ENCODE measurements at places on chromosomes 4 and X. TPM values are rescaled to one million over a fixed set of nuclear protein-coding genes. Genes with fewer than 3 reads are reported as not detected.

CSN1S1 gene
- total RNA-seq: not detected

GRCh38 chr4:139266583-139267257, 13.3 kb downstream of the MGARP start:
- H3K27ac ChIP-seq: no peak overlapping the region
- no peaks in the 10 kb centered on the region for H3K36me3 ChIP-seq
- H3K4me1 ChIP-seq: peaks cover 14% of the 10 kb centered on the region
- no peak overlapping the region for H3K4me3 ChIP-seq

VSIG4 gene
- not detected for total RNA-seq

DNA sequence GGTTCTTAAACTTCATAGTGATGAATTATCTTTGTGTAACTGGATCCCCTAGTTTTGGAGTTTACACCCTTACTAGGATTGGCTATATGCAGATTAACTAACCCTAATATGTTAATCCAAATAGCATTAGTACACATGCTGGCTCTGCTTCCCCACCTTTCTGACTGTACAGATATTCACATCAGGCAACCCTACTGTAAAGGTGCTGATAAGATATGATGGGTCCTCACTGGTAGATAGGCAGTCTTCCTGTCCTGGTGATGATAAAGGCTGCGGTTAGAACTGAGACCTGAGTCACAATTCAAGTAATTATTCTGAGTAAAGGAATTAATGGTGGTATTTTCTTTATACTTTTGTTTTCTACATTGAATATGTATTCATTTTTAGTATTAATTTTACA, 118.6 kb downstream of the COL4A5 start:
- H3K27me3 ChIP-seq: no peaks in the 10 kb centered on the region
- no peak for DNase-seq
- H3K4me3 ChIP-seq: no peak overlapping the region
- peaks cover 16% of the 10 kb centered on the region for H3K36me3 ChIP-seq
- no peak overlapping the region for H3K27ac ChIP-seq

- H3K27me3 ChIP-seq: no peaks in the 10 kb centered on the region
- H3K36me3 ChIP-seq: no peaks in the 10 kb centered on the region
- no peaks in the 10 kb centered on the region for H3K4me1 ChIP-seq
- DNase-seq: no peak
Observed at GRCh38 chr4:108035691-108036090, 46.0 kb downstream of the HADH start.

GRCh38 chrX:150163221-150163930, 199.7 kb upstream of the MAMLD1 start:
- H3K27me3 ChIP-seq: no peaks in the 10 kb centered on the region
- H3K4me3 ChIP-seq: no peak overlapping the region
- DNase-seq: no peak
- no peak overlapping the region for H3K27ac ChIP-seq

CTAG1A gene
- total RNA-seq: not detected

ANAPC10 gene
- total RNA-seq: 26.0 TPM

- H3K27me3 ChIP-seq: no peaks in the 10 kb centered on the region
- H3K4me1 ChIP-seq: no peaks in the 10 kb centered on the region
- H3K4me3 ChIP-seq: no peak overlapping the region
- no peak overlapping the region for H3K27ac ChIP-seq
- no peaks in the 10 kb centered on the region for H3K36me3 ChIP-seq
Observed at GRCh38 chr4:175791221-175791620, 20.8 kb downstream of the GPM6A start.

AFM gene
- not detected for total RNA-seq

NEIL3 gene
- 10.2 TPM for total RNA-seq

YIPF7 gene
- total RNA-seq: not detected

SMIM43 gene
- not detected for total RNA-seq

FHL1 gene
- total RNA-seq: 42.4 TPM

HSPA4L gene
- 9.2 TPM for total RNA-seq

DNA sequence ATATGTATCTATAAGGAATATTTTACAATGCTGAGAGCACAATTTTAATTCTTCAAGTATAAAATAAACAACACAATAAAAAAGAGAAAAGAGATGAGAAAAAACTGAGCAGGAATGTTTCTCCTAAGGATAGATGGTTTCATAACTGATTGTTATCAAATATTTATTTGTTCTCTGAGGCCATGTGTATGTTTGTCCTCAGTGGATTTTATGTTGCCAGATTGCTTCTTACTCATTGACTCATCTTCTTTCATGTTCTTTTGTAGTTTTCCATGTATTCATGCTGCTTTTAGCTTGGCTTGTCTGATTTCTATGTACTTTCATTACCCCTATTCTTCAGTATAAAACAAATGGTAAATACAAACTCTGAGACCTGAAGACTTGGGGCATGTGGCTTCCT, 41.2 kb downstream of the NPY5R start:
- H3K27me3 ChIP-seq: no peaks in the 10 kb centered on the region
- H3K4me3 ChIP-seq: peak overlapping the region; percentile 35
- peak overlapping the region; percentile 78 for H3K27ac ChIP-seq
- no peaks in the 10 kb centered on the region for H3K36me3 ChIP-seq
- peak; percentile 50 for DNase-seq

DNA sequence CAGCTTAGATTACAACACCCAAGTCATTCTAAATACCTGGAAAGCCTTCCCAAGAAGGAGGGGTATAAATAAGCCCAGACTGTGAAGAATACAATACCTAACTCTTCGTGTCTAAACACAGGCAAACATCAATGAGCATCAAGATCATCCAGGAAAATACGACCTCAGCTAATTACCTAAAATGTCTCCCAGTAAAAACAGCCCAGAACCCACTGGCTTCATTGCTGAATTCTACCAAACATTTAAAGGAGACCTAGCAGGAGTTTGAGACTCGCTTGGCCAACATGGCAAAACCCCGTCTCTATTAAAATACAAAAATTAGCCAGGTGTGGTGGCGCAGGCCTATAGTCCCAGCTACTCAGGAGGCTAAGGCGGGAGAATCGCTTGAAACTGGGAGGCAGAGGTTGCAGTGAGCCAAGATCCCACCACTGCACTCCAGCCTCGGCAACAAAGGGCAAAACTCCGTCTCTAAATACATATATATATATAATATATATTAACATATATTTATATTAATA, 19.1 kb upstream of the HSFX4 start:
- H3K4me3 ChIP-seq: no peak overlapping the region
- H3K27ac ChIP-seq: no peak overlapping the region
- no peaks in the 10 kb centered on the region for H3K27me3 ChIP-seq

DNA sequence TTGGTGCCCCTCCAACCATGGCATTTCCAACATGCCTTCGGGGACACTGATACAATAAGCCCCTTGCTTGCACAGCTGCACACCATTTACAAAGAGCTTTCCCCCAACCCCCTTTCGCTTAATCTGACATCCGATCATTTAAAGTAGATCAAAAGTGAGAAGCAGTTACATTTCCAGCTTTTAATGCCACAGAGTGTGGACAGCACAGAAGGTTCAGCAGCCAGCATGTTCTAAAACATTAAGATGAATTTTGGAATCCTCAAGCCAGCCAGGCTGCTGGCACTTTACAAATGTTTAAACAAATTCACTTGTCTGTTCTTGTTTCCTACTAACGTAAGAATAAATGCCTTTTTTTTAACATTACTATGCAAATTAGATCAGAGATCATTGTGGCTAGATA, 284.4 kb upstream of the LDB2 start:
- H3K4me1 ChIP-seq: no peaks in the 10 kb centered on the region
- H3K27me3 ChIP-seq: no peaks in the 10 kb centered on the region
- DNase-seq: no peak
- no peaks in the 10 kb centered on the region for H3K36me3 ChIP-seq
- no peak overlapping the region for H3K4me3 ChIP-seq
- H3K27ac ChIP-seq: no peak overlapping the region

- H3K36me3 ChIP-seq: no peaks in the 10 kb centered on the region
- H3K27ac ChIP-seq: no peak overlapping the region
- no peak for DNase-seq
- H3K4me1 ChIP-seq: no peaks in the 10 kb centered on the region
- no peak overlapping the region for H3K4me3 ChIP-seq
Observed at GRCh38 chr4:5098176-5098575, 46.9 kb downstream of the STK32B start.

DNA sequence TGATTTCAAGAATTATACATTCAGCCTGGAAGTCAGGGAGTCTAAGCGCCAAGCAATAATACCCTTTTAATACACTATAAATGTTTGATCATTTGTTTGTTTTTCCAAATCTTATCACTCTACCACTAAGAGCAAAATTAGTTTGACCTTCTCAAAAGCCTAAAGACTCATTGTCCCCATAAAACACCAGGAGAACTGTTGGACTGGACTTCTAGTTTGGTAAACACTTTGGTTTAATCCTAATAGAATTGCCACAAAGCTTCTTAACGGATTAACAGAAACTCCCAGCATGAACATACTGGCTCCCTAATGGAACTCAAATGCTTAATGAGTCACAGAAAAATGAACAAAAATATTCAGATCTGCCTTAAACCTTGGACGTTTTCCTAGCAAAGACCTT, 34.9 kb downstream of the SYTL5 start:
- H3K36me3 ChIP-seq: no peaks in the 10 kb centered on the region
- H3K4me1 ChIP-seq: peaks cover 9% of the 10 kb centered on the region
- H3K4me3 ChIP-seq: no peak overlapping the region
- DNase-seq: no peak
- no peaks in the 10 kb centered on the region for H3K27me3 ChIP-seq
- no peak overlapping the region for H3K27ac ChIP-seq

RASGEF1B gene
- 1.4 TPM for total RNA-seq

DNA sequence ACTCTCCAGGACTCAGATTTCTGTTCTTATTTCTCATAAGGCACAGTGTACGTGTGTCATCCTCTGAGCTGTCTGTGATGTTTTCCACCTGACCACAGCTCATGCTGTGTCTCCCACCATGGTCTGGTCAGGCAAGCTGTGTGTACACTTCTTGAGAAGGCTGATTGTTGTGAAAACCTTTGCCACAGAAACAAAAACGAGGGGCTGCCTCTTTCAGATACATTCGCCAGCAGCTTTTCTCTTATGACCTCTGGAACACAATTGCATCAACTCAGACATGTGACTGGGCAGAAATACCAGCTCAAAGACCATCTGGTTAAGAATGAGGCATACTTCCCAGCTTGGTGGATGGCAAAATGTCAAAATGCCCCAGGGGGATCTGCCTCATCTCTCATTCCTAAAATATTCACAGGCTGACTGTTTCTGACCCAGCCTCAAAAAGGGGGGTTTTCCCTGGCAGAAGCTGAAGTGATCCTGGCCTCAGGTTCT, 46.1 kb downstream of the PGRMC2 start:
- no peak overlapping the region for H3K4me3 ChIP-seq
- DNase-seq: peak; percentile 96
- peak overlapping the region; percentile 72 for H3K27ac ChIP-seq
- no peaks in the 10 kb centered on the region for H3K36me3 ChIP-seq
- peaks cover 21% of the 10 kb centered on the region for H3K4me1 ChIP-seq
- no peaks in the 10 kb centered on the region for H3K27me3 ChIP-seq

DNA sequence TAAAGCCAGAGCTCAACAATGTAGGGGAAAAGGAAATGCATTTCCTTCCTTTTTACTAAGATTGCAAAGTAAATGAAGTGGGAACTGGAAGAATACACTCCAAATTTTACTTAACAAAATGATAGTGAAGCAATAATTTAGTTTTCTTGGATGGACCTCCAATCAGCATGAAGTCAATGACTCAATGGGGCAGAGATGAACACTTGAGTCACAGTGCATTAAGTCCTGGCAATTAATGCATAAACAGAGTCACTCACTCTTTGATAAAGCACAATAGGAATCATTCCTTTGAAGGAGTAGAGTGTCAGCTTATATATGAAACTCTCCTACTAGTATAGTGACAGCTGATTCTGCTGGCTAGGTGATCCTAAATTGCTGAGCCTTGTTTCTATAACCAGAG, 66.7 kb upstream of the FRAS1 start:
- H3K27ac ChIP-seq: no peak overlapping the region
- no peaks in the 10 kb centered on the region for H3K27me3 ChIP-seq
- DNase-seq: no peak
- H3K36me3 ChIP-seq: no peaks in the 10 kb centered on the region
- no peak overlapping the region for H3K4me3 ChIP-seq
